ENCODE measurements at places on chromosomes 3 and 15. TPM values are rescaled to one million over a fixed set of nuclear protein-coding genes. Genes with fewer than 3 reads are reported as not detected.

MEIS2 gene
- total RNA-seq = 10.0 TPM

GRM2 gene
- 0.17 TPM for total RNA-seq

FANCI gene
- total RNA-seq = 38.4 TPM

SGO1 gene
- total RNA-seq = 12.6 TPM

HHLA2 gene
- not detected for total RNA-seq

RCN2 gene
- total RNA-seq = 73.3 TPM

GAP43 gene
- total RNA-seq = not detected

- DNase-seq = peak; percentile 72
Measured at GRCh38 chr3:157115069-157116006, 44.6 kb downstream of the CCNL1 start.

GRCh38 chr3:56819016-56819809 is 17.5 kb upstream of the ARHGEF3 start:
- peak; percentile 59 for DNase-seq

DNA sequence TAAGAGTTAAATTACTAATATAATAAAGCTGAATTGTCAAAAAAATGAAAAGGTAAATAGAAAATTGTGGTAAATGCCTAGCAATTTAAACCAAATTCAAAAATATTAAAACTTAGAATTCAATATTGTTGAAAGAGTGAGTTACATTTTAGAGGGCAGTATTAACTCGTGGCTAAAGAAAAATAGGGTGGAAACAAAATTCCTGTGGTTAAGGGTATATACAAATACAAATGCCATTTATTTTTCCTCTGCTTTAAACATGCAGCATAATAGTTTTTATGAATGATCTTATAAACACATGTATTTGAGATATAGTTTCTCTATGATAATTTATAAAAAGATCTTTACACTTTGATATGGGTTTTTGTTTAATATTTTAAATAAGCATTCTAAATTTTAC is 79.0 kb downstream of the NEDD4 start:
- DNase-seq = no peak

DNA sequence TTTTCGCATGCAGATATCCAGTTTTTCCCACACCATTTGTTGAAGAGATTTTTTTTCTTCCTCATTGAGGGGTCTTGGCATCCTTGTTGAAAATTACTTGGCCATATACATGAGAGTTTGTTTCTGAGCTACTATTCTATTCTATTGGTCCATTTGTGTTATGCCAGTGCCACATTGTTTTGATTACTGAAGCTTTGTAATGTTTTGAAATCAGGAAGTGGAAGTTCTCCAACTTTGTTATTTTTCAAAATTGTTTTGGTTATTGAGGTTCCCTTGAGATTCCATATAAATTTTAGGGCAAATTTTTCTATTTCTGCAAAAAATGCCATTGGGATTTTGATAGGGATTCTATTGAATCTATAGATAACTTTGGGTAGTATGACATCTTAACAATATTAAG is 130.3 kb upstream of the PFN2 start:
- DNase-seq = no peak

DNA sequence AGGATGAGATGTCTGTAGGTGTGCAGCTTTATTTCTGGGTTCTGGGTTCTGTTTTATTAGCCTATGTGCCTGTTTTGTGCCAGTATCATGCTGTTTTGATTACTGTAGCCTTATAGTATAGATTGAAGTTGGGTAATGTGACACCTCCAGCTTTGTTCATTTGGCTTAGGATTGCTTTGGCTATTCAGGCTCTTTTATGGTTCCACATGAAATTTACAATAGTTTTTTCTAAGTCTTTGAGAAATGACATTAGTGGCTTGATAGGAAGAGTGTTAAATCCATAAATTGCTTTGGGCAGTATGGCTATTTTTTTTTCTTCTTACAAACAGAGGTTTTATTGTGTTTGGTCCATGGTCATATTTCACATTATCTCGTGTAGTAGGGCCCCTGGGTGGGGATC is 285.8 kb upstream of the GADL1 start:
- no peak for DNase-seq

DNA sequence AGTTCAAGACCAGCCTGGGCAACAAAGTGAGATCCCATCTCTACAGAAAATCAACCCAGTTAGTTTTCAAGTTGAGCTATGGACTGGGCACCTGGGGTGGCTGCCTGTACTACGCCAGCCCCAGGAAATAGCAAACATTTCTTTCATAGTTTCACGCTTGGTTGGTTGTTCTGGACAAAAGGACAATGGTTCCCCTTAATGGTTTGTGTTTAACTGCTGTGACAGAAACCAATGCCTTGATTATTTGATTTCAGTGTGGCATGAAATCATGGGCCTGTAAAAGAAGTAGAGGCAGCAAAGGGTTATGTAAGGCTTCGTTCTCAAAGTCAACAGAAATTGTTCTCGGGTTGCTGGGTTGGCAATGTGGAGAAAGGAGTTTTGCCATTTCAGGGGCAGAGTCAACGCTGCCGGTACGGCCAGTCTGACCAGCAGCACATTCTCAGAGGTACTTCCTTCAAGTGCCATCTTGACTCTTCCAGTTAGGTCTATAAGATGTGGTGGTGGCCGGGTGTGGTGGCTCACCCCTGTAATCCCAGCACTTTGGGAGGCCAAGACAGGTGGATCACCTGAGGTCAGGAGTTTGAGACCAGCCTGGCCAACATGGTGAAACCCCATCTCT is 12.7 kb downstream of the LCMT2 start:
- no peak for DNase-seq

GRCh38 chr3:73611176-73611575 is 13.6 kb downstream of the PDZRN3 start:
- no peak for DNase-seq

GRCh38 chr3:5505163-5505562 is 317.7 kb downstream of the EDEM1 start:
- DNase-seq = peak; percentile 39

DNA sequence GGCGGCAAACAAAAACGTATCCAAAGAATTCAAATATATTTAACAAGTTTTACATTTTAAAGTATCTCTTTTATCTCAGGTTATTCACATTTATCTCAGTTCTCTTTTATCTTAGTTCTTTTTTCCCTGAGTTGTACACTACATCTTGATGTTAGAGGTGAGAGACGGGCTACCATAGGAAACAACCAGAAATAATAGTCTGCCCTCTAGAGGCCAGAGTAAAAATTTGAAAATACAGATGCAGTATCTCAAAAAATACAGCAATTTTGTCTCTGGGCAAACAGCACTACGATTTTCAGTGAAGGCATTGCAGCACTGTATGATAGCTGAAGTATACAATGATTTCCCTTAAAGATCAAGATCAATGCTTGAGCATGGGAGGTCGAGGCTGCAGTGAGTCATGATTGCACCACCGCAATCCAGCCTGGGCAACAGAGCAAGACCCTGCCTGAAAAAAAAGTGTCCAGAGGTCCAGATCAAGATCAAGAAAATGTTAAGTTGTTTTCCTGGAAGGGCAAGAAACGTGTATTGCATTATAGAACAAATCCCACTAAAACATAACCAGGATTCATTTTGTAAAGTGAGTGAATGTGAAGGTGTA is 82.6 kb upstream of the ATP11B start:
- peak; percentile 61 for DNase-seq

GRCh38 chr15:50262533-50262932 is 3.0 kb downstream of the HDC start:
- no peak for DNase-seq

DNA sequence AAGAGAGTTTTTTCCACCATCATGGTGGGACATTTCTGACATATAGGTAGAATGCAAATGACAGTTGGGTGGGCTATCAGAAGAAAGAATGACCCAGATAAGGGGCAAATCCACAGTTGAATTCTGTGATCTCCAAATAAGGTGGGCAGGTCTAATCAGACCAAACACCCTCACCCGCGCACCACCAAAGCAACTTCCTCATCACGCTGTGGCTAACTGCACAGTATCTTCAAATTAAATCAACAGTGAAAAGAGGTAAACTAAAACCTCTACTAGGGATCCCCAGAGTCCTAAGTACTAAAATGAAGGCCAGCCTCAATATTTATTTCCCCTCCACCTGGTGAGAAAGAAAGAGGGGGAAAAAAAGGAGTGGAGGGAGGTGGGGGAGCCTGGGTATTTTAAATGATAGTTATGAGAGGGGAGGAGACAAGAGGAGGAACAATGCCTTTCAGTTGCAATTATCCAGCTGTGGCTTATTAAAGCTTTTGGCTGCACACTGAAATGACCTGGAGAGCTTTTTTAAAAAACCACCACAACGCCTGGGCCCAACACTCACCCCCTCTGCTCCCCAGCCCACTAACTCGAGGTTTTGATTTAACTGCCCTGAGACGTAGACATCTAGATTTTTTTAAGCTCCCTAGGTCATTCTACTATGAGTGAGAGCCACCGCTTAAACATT is 61.0 kb downstream of the LRIG1 start:
- no peak for DNase-seq

DNA sequence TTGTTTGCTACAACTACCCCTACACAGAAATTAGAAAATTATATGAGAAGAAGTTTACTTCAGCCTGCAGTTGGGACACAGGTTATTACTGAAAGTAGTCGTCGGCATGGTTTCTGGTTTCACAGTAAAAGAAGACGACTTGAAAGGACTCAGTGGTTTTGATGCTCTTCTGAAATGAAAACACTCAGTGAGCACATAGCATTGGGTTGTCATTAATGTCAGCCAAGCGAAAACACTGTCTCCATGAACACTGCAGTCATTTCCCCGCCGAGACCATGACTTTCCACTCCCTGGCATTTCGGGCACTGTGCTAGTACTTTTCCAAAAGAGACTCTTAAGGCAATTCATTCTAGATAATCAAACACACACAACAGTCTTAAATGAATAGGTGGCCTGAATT is 69.2 kb upstream of the ICE2 start:
- no peak for DNase-seq

GRCh38 chr15:82894971-82895520 is 57.5 kb downstream of the HOMER2 start:
- DNase-seq = no peak

- no peak for DNase-seq
Measured at GRCh38 chr3:52843108-52843865, 8.5 kb upstream of the MUSTN1 start.

DNA sequence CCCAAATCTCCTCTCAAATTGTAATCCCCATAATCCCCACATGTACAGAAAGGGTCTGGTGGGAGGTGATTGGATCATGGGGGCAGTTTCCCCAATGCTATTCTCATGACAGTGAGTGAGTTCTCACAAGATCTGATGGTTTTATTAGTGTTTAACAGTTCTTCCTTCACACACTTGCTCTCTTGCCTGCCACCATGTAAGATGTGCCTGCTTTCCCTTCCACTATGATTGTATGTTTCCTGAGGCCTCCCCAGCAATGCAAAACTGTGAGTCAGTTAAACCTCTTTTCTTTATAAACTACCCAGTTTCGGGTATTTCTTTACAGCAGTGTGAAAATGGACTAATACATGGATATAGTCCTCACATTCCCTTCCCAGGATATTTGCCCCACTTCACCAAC is 126.7 kb upstream of the SPATA12 start:
- no peak for DNase-seq

DNA sequence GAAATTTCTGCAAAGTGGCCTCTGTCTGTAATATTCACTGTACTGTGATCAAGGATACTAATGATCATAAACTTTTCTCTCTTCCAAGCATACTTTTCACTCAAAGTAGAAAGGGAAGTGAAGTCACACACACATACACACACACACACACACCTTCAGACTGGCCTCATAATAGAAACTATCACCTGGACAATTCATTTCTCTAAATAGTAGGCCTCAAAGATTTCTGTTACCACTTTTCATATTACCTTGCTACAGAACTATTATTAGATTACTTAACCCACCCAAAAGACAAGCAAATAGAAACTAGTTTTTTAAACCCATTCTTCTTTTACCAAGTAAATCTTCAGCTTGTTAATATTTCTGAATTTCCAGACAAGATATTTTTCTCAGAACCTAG is 12.2 kb downstream of the CPB1 start:
- DNase-seq = no peak

DNA sequence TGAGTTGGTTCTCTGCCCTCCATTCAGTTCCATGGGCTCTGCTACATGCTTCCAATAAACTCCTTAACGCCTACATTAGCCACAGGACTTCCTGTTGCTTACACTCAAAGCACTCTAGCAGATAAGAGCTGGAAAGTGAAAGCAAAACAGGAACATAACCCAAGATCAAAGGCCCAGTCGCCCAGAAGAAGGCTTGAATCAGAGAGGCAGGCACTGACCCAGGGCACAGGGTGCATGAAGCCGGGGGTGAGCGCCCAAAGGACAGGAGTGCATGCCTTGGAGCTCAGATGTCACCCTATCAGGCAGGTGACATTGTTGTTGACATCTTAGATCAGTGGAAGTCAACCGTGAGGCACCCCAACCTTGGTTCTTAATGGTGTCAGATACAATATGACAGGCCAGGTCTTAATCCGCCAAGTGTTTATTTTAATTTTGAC is 235.1 kb downstream of the UACA start:
- no peak for DNase-seq

DNA sequence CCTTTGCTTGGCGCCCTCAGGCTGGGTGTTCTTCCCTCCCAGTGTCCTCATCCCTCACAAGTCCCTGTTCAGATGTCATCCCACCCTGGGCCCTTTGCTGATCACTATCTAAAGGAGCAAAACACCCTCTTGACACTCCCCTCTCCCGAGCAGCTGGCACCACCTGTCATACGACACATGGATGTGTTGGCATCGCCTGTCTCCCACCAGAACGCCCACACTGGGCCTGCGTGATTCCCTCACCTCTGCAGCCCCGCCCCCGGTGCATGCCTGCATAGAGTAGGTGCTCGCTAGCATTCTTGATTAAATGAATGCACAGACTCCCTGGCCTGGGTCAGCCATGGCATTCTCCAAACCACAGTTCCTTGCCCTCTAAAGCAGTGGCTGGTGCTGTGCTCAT is 75.8 kb downstream of the DNAJB8 start:
- DNase-seq = no peak

DNA sequence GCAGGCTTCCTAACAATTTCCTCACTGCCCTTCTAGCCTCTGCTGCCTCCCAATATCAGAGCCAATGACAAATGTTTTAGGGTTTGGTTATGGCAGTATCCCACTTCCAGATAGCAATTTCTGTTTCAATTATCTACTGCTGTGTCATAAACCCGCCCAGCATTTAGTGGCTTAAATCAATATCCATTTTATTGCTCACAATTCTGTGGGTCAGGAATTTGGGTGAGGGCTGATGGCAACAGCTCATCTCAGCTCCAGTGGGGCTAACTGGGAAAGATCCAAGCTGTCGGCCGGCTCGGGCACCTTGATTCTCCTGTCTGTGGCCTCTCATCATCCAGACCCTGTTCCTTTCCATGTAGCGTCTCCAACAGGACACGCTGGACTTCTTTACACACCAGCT is 85.3 kb upstream of the GOLGA8J start:
- no peak for DNase-seq

- DNase-seq = no peak
Measured at GRCh38 chr3:159062734-159063410, 261.0 kb downstream of the MFSD1 start.

Measured in PC-3 (cell line).